ENCODE measurements at places on chromosomes 16 and 17.
A peak's percentile ranks its signal among the peaks of the same experiment; 100 is the strongest.

DNA sequence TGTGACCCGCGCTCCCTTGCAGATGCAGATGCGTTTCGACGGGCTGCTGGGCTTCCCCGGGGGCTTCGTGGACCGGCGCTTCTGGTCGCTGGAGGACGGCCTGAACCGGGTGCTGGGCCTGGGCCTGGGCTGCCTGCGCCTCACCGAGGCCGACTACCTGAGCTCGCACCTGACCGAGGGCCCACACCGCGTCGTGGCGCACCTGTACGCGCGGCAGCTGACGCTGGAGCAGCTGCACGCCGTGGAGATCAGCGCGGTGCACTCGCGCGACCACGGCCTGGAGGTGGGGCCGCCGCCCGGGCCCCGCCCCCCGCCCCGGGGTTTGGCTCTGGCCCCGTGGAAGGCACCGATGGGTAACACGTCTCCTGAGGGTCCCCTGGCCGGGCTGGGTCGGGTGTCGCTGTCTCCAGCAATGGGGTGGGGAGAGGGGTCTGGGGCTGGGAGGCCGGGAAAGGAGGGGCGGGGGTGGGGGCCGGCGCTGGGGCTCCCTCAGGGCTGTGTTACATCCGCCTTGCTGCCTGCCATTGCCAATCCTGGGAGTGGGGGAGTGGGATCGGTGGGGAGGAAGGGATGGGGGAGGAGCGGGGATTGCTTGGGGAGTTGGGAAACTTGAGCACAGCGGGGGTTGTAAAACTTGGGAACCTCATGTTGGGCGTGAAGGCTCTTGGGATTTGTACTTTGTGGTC lies 737 bp downstream of the NUDT16L1 start:
- DNase-seq: no peak

GRCh38 chr16:30746638-30747175 lies 1.5 kb upstream of the PHKG2 start:
- DNase-seq: no peak

- DNase-seq: no peak
Measured at GRCh38 chr16:84948851-84949610, 62.3 kb downstream of the ZDHHC7 start.

DNA sequence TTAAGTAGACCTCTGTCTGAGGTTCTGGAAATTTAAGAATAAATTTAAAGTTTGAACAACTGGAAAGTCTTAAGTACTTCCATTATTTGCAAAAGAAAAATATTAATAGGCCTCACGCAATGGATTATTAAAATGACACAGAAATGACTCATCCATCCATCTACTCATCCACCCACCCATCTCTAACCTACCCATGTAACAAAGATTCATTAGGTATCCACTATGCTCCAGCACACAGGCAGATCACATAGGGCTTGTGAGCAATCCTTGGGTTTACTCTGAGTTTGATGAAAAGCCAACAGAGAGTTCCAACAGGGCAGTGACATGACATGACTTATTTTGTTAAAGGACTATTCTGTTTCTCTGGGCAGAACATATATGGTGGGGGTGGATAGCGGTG lies 93.3 kb downstream of the HELZ start:
- no peak for DNase-seq

DNA sequence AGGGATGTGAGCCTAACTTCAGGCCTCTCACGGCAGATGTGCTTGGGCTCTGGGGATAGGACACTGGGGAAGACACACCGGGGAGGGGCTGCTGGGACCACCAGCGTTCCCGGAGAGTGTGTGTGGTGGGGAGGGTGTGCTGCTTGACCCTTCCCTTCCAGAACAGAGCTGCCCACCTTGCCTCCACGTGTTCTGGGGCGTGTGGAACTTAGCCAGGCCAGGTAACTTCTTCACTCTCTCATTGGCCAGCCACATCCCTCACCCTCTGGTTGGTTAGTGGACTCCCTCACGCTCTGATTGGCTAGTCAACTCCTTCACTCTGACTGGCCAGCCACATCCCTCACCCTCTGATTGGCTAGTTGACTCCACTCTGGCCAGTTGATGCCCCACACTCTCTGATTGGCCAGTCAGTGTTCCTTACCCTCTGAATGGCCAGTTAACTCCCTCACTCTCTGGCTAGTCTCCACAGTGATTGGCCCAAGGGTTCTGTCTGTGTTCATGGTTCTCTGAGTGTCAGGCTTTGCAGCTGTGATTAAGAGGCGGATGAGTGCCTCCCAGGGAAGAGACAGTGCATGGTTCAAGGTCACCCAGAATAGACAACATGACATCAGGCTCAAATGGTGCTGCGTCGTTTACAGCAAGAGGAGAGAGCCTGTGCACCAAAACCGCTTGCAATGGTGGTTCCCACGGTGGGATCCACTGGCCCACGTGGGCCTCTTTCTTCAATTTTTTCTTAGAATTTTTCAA lies 10.0 kb downstream of the TMEM235 start:
- peak; percentile 24 for DNase-seq

- DNase-seq: no peak
Measured at GRCh38 chr16:48394355-48394703, 9.1 kb upstream of the SIAH1 start.

- peak; percentile 14 for DNase-seq
Measured at GRCh38 chr17:68509141-68510057, 2.8 kb upstream of the PRKAR1A start.

DNA sequence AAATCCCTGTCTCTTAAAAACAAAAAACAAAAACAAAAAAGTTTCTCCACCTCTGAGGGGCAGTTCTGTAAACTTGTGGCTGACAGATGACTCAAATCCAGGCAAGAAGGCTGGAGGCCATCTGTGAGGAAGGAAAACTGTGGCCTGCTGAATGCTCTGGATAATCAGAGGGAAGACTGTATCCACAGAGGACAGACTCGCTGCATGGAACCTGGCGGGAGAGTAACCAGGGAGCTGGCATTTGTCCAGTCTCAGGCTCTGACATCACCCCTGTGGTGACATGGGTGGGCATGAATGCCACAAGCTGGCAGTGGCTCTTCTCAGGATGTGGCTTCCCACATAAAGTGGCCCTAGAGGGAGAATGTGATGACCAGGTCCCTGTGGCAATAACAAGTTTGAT lies 2.8 kb upstream of the KSR1 start:
- no peak for DNase-seq

- no peak for DNase-seq
Measured at GRCh38 chr17:31158746-31159377, 64.1 kb downstream of the NF1 start.

DNA sequence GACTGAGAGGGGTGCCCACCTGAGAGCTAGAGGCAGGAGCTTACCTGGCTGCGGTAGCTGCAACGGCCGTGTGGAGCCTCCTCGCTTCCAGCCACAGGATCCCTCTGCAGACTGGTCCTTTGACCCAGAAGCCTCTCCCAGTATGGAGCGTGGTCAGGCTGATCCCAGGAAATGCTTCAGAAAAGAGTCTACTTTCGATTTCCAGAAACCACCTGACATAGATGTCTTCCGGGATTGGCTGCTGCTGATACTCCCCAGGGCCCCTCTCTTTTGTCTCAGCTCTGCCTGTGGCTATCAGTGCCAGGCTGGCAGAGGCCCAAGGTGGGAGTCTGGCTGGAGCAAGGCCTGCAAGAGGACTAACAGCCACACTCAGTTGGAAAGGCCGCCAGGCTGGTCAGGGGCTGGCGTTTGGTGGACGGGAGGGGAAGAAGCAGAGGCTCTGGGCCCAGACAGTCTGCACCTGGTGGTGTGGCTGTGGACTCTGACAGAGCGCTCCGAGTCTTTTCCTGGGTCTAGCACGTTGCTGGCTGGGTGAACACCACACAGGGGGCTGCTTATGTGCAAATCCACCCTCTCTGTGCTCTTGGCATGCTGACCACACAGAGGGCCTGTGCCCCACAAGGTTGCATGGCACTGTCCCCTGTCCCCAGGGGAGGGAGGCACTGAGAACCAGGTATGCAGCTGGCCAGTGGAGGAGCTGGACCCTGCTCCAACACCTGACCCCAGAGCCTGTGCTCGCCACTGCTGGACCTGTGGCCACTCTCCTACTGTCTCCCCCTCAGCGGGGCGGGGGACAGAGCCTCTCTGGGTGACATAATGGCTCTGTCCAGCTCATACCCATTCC lies at the start of gene LGALS3BP:
Gene LGALS3BP, minus strand, starts transcription at position 144 of the 844 bp plus-strand sequence. CDS start 2,732 bp downstream, outside the sequence.
- peak; percentile 91 for DNase-seq

GRCh38 chr17:4586043-4586442 lies 1.7 kb downstream of the SMTNL2 start:
- DNase-seq: no peak

- DNase-seq: no peak
Measured at GRCh38 chr17:18256776-18257175, 1.8 kb downstream of the FLII start.

- no peak for DNase-seq
Measured at GRCh38 chr16:75293772-75294171, 42.3 kb upstream of the BCAR1 start.

- no peak for DNase-seq
Measured at GRCh38 chr17:78338486-78339259, 21.2 kb downstream of the SOCS3 start.

DNA sequence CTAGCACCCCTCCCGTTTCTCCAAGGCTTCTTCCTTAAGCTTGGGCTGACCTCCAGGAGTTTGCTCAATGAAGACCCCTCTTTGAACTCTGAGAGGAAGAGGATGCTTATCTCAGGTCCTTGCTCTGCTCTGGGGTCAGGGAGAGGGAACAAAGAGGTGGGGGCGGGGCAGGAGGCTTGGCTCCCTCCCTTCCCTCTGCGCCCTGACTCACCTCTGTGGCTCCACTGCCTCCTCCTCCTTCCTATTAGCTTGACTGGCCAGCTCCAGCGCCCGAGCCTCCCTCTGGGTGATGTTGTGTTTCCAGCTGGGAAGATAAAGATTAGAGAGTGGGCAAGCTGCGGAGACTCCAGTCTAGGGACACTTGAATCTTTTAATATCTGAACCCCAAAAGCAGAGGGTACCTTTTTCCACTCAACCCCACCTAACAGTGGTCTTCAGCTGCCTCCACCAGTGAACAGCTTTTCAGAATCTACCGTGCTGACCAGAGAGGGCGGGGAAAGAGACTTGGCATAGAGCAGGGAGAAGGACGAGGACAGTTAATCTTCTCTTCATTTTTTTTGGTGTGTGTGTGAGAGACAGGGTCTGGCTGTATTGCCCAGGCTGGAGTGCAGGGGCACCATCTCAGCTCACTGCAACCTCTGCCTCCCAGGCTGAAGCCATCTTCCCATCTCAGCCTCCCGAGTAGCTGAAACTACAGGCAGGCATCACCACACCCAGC lies 6.7 kb downstream of the GIP start:
- DNase-seq: no peak

DNA sequence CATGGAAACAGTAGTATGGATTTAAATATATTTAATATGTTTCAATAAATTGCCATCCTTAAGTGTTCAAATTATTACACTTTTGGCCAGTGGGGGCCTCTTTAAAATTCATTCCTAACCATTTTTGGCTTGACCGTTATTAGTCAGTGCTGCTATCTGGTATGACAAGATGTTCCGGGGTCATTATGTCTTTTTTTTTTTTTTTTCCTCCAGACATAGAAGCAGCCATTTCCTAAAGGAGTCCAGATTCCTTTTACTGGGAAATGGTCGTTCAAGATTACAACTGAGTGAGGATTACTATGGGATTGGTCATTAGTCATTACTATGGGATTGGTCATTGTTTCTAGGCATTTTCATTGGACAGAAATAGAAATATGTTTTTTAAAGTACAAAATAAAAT lies 53.4 kb downstream of the NF1 start:
- no peak for DNase-seq

GRCh38 chr17:73031472-73031871 lies 61.0 kb downstream of the SLC39A11 start:
- no peak for DNase-seq

- no peak for DNase-seq
Measured at GRCh38 chr16:81478876-81479511, 34.4 kb downstream of the CMIP start.

- peak; percentile 17 for DNase-seq
Measured at GRCh38 chr17:82031885-82032627, 578 bp downstream of the RAC3 start.

DNA sequence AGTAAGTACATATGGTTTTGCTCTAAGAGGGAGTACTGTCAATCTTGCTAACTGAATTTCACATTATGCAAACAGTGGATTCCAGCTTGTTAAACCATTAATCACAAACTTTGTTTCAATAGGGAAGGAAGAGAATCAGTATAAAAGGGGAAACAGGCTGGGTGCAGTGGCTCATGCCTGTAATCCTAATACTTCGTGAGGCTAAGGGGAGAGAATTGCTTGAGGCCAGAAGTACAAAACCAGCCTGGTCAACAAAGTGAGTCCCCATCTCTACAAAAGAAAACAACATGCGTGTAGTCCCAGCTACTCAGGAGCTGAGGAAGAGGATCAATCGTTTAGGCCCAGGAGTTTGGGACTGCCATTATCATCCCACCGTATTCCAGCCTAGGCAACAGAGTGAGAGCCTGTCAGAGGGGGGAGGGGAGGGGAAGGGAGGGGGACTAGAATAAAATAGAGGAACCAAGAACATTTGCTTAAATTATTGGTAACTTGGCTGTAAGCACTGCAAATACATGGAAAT lies 65.7 kb downstream of the FBXL20 start:
- no peak for DNase-seq

DNA sequence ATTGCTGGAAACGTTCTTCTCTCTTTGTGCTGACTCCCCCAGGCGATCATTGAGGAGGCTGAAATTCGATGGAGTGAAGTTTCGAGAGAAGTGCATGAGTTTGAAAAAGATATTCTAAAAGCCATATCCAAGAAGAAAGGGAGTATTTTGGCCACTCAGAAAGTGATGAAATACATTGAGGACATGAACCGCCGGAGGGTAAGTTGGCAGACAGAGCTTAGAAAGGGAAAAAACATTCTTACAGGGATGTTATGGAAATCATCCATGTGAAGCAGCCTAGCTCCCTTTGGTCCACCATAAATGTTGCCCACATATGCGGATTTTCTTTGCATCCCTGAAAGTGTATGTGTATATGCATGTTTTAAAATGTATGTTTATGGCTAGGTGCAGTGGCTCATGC lies 36.5 kb downstream of the PRSS54 start:
- DNase-seq: no peak

DNA sequence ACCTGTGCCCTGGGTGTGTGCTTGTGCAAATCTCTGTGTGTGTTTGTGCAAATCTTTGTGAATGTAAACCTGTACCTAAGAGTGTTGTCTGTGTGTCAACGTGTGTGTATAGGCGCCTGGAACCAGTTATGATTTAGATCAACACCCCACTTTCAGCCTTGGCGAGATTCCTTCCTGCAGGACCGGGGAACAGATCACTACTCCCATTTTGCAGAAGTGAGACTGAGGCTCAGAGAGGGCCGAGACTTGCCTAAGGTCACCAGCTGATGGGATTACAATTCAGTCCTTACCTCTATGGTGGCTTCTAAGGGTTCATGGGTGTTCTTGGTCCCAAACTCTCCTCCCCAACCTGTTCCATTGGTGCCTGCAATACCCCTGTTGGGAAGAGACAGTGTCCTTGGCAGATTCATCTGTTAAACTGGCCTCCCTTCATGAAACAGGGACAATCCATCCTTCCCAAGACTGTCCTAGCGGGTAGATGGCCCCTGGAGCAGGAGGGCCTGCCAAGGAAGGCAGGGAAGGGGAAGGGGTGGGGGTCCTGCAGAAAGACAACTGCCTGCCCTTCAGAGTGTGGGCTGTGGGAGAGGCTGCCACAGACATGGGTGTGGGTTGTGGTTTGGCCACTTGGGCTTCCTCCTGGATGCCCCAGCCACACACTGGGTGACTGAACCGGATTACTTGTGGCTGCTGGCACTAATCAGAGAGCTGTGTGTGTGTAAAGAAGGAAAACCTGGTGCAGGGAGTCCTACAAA lies 6.9 kb upstream of the MAPK7 start:
- DNase-seq: no peak

Data from NCI-H526 treated with DMSO at 0.1 percent for 48 hours (cell line).